Vagina (tissue), 2 donors: ENCODE measurements at places on chromosomes 2 and 18. TPM values are rescaled to one million over a fixed set of nuclear protein-coding genes. Genes with fewer than 3 reads are reported as not detected.

The RIT2 gene
- total RNA-seq, result not detected

The CHN1 gene
- 9.6 TPM for total RNA-seq

The ERFE gene
- total RNA-seq, result not detected

The NPPC gene
- 16.0 TPM for total RNA-seq

The IL36B gene
- not detected for total RNA-seq

The GMCL1 gene
- total RNA-seq, result 13.0 TPM

The FAM110C gene
- total RNA-seq, result 27.3 TPM

The CSRNP3 gene
- 2.7 TPM for total RNA-seq

The DYSF gene
- 10.1 TPM for total RNA-seq
